ENCODE measurements at places on chromosomes 16 and 17.

- DNase-seq = no peak
Measured at GRCh38 chr16:31350275-31351005, 4.5 kb upstream of the ITGAX start.

- no peak for DNase-seq
Measured at GRCh38 chr16:79170555-79171246, 429.8 kb downstream of the MAF start.

DNA sequence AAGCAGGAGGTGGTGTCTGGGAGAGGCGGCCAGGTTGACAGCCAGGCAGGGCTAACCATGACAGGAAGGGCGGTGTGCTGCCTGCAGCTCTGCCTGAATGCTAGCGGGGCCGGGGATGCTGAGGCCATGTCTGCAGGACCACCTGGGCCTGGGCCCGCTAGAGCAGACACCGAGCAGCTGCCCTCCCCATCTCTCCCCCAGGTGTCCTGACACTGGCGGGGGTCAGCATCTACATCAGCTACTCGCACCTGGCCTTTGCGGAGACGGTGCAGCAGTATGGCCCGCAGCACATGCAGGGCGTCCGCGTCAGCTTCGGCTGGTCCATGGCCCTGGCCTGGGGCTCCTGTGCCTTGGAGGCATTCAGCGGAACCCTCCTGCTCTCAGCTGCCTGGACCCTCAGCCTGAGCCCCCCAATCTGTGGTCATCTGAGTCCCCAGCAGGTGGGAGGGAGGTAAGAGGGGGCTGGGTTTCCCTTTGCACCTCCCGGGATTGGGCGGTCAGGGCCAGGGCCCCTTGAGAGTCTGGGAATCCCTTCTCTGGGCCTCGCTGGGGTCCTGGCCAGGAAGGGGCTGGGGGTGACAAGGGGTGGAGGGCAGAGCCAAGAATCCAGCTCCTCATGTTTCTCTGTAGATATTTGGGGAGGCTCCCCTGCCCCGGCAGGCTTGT is 7.5 kb downstream of the TMEM235 start:
- no peak for DNase-seq

DNA sequence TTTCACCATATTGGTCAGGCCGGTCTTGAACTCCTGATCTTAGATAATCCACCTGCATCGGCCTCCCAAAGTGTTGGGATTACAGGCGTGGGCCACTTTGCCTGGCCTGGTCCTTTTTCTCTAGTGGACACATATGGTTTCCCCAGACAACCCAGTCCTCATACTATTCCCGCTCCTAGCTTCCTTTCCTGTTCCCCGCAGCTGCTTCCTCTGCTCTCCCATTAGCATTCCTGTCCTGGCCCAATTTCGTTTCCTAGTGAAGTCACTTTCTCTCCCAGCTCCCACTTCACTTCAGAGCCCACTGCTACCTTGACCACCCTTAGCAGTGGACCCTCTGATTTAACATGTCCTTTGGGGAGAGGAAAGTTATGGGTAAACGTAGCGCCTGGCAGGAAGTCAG is 11.3 kb downstream of the KATNIP start:
- DNase-seq = no peak

DNA sequence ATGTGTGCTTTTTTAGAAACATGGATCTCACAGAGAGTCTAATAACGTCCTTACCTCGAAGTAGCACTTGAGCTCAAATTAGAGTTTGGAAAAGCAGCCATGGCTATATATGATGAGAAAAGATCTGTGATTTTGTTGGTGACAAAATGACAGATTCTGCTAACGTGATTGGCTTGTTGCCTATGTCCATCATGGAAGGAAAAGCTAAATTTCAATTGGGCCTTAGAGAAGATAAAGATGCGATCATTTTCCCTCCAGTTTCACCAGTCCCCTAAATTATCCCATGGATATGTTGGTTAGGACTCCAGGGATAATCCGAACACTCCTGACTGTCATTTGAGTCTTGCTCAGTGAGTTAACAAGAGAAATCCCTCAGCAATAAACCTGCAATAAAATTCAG is 175.8 kb downstream of the C16orf95 start:
- no peak for DNase-seq

DNA sequence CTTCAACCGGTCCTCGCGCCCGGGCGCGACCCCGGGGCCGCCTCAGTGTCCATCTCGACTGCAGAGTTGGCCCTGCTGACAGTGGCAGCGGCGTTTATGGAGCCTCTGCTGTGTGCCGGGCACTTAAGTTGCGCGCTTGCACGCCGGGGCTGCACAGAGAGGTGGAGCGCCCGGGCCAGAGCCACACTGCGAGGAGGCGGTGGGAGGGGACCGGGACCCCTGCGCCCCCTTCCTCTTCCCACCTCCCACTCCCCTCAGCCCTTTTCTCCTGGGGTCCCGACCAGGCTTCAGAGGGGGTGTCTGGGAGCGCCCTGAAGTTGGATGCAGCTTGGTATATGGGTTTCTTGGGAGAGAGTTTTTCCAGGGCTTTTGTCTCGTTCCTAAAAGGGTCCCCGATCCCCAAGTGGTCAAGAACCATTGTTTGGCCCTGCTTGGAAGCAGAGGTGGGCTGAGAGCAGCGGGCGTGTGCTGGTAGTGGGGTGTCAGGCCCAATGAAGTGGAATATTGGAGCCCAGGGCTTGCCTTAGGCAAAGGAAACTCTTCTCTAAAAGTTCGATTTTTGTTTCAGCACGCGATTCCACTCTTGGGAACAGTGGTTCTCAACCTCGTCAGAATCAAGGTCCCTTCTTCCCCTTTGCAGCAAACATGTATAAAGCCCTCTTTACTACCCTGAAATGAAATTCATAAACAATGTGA is 605 bp downstream of the MRTFB start:
- DNase-seq = no peak
